ENCODE measurements at places on chromosomes 3 and 15.

DNA sequence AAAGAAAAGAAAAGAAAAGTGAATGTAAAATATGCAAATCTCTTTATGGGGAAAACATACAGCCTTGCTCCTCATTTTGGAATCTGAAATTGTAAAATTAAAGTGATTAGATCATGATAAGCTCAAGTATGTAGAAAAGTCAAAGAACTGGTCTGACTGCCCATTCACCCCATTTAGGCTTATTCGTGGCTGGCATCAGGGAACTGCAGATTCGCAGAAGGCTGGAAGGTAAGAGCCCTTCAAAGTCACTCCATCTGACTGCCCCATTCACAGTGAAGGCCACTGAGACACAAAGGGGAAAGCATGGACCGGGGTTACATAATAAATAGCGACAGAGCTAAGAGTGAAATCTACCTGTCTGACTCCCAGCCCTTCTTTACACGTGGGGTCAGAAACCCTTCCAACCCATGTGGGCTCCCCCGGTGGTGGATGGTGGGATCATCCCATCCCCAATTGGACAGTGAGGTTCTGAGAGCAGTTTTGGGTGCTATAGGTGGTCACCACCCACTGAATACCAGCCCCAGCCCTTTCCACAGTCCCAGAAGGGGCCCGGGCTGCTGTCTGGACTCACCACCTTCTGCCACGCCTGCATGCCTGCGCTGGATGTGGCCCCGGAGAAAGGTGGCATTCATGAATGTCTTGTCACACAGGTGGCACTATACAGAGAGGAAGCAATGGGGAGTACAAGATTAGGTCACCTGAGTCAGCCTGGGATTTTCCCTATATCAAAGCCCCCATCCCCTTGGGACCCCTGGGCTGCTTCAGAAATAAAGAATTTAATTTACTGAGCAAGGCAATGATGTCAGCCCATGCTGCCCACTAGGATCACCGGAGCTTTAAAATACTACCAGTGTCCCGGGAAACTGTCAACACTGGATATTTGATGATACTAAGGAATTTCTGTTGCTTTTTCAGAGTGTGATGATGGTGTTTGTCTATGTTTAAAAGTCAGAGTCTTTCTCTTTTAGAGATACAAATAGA lies 17.9 kb downstream of the DZIP1L start:
- no peak for DNase-seq

- peak; percentile 2 for DNase-seq
Observed at GRCh38 chr15:54884312-54884711, 312.4 kb downstream of the RSL24D1 start.

- no peak for DNase-seq
Observed at GRCh38 chr3:125959317-125960065, 9.5 kb upstream of the ROPN1B start.

DNA sequence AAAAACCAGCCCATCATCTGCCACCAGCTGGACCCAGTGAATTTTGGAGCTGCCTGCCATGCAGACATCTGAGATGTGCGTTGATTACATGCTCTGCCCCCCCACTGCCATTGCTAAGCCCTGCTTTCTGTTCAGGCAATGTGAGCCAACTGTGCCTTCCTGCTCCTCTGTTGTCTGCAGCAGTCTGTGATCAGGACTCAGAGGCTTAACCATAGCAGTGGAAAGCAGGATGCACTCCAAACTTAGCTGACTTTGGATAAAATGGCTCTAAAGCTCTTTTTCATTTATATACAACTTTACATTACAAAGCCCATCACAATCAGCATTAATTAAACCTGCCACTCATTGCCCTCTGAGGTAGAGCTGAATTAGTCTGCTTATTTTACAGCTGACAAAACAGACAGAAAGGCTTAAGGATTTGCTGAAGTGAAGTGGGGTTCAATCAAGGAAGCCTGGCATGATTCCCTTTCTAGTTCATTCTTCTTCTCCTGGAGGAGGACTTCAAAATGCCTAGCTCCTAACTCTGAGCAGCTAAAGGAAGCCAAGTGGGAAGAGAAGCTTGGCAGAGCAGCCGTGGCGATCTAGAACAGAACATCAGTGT lies 15.7 kb upstream of the RPS27L start:
- DNase-seq: no peak

DNA sequence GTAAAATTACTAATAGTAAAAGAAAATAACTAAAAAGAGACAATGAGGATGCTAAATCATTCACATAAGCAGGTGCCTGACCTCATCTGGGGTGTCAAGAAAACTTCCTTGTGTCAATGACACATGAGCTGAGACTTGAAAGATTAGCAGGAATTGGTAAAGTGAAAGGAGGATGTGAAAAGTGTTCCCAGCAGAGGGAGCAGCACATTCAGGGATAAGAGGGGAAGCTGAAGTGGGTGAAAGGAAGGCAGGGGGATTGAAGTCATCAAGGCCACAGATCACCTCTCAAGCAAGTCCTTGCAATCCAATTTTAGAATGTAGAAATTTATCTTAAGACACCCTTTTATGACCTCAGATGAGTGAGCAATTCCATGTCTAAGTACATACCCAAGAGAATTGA lies 60.2 kb upstream of the ACP3 start:
- no peak for DNase-seq

GRCh38 chr3:108130701-108131474 lies 40.1 kb upstream of the CD47 start:
- no peak for DNase-seq

DNA sequence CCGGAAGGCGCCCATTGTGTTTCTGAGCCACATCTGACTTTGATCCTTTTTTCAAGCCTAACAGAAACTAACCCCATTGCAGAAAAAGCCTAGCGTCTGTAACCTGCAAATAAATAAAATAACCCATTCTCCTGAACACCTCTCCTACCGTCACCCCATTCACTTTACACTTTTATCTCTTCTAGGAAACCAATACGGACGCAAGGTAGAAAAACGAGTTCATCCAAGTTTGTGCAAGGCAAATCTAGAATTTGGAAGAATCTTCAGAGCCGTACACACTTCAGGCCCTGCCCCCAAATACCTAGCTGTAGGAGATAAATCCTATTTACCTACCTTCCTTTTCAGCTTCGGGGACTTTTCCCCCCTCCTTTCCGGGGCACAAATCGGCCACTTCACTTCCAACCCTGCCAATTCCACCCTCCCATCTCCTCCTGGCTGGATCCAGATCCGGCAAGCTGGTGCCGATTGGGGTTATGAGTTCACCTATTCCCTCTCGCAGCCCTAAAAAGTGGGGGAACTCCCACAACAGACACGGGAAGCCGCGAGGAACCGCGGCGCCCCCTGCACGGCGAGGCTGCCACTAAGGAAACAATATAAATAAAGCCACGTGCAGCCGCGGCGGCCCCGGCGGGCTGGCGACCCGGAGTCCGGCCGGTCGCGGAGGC lies 987 bp downstream of the PRTG start:
- no peak for DNase-seq

DNA sequence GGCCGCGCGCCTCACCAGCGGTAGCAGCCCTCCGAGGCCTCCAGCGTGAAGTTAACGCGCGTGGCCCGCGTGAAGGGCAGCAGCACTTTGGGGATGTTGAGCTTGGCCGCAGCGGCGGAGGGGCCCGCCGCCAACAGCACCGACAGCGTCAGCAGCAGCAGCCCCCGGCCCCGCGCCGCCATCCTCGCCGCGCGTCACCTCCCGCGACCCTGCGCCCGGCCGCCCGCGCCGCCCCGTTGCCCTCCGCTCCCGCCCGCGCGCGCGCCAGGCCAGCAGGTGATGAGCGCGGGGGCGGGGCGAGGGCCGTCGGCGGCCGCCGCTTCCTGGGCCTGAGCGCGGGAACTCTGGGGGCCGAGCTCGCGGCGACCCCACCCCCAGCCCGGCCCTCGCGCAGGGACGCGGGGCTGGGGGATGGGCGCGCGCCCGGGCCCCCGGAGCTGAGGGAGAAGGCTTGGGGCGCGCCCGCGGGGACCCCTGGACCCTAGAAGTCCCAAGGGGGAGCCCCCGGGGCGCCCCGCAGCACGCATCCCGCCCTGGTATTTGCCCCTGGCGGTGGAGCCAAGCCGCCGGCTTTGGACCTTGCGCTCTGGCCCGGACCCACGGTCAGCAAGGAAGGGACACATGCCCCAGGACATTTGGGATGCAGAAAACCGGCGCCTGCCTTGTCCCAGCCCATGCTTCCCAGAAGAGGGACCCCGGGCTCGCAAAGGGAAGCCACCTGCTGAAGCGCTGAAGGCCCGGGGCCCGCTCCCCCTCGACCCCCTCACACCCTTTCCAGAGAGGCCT lies at the start of gene NUP210:
Gene NUP210 (minus strand): TSS at position 278 of the 786 bp plus-strand sequence. CDS start 96 bp downstream, at position 182.
- peak; percentile 70 for DNase-seq

GRCh38 chr15:80977627-80978036 lies 12.0 kb downstream of the MESD start:
- peak; percentile 51 for DNase-seq

DNA sequence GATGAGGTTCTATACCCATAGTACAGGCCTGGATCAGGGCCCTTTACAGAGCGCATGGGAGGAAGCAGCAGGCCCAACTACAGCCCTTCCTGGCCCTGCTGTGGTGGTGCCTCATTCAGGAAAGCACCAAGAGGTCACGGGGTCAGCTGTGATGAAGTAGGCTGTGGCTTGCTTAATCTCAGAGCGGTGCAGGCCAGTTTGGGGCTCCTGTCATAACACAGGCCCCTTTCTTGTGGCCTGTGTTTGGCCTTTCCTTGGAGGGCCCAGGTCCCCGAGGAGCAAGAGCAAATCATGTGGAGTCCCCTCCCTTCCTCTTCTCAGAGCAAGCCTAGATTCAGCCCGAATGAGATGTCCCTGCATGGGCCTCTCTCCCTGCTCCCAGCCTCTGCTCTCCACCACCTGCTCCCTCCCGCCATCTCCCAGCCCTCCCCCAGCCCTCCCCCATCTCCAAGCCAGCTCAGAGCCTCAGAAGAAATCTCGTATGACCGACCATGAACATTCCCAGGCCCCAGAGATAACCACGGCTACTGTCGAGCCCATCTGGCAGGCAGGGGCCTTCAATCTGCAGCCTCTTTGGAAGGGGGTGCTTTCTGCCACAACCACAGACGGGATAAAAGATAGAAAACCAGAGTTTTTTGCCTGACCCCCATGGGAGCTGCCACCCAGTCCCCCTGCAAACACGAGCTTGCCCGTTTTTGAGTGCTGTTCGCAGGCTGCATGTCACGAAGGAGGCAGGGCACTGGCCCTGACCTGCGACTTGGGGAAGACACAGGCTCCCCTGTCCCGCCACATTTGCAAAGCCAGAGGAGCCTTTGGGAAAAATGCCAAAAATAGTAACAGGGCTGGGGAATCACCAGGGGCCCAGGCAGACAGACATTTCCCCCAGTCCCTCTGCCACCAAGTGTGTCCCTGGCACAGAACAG lies 32.3 kb upstream of the DUSP7 start:
- DNase-seq: no peak

GRCh38 chr3:25178672-25179071 lies 249.4 kb upstream of the RARB start:
- DNase-seq: no peak

- no peak for DNase-seq
Observed at GRCh38 chr15:65249641-65250040, 37.0 kb downstream of the PARP16 start.

GRCh38 chr3:6120786-6121185 lies 740.1 kb upstream of the GRM7 start:
- no peak for DNase-seq

DNA sequence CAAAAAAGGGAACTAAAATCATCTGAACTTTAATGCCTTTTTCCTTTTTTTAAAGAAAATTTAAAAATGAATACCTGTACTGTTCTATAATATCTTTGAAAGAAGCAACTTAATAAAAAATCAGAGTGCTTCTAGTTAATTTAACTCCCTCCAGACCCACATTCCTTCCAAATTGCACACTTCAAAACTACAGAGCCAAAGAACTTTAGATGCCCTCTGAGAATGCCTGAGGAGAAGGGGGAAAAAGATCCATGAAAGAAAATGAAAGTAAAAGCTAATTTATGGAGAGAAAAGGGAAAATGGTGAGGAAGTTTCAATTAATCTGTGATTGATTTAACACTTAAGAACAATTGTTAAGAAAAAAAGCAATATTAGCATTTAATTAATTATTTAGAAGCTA lies 1141.6 kb downstream of the IGSF11 start:
- DNase-seq: no peak

DNA sequence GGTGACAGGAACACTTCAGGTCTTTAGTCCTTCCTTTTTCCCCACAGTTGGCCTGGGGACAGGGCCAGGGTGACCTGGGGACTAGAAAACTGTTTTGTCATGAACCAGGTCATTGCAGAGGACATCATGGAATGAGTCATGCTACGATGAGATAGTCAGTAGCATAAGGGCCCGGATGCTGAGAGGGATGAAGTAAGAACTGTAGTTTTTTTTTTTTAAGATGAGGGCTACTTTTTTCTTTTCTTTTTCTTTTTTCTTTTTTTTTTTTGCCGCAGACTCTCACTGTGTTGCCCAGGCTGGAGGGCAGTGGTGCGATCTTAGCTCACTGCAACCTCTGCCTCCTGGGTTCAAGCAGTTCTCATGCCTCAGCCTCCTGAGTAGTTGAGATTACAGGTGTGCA lies 8.0 kb downstream of the MAP2K5 start:
- no peak for DNase-seq

DNA sequence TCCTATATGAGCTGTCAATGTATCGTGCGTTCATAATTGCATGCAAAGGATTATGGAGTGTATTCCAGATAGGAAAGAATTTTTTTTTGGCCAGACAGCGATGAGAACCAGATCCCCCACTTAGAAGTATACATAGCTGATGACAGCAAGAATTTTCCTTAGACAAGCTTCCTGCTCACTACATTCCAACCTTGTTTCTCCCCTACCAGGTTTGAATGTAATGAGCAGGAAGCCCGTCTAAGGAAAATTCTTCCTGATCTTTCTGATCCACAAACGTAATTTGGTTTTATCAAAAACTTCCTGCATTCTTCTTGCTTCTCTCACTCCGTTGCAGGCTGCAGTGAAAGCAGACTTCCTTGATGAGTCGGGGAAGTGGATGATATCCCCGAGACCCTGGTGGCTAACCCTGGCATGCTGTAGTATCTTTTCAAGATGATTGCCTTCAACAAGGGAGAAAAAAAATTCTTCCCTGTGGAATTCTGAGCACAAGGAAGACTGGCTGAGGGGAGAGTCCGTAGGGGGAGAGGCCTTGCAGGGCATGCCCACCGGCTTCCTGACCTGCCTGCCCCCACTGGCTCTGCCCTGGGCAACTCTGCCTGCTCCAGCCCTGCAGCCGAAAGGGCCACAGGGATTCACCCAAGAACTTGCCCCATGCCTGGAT lies 243.1 kb downstream of the TLE3 start:
- DNase-seq: no peak
